ENCODE measurements at places on chromosomes 5 and 9.

GRCh38 chr9:135980926-135981630, 19.9 kb upstream of the UBAC1 start:
- DNase-seq: no peak

DNA sequence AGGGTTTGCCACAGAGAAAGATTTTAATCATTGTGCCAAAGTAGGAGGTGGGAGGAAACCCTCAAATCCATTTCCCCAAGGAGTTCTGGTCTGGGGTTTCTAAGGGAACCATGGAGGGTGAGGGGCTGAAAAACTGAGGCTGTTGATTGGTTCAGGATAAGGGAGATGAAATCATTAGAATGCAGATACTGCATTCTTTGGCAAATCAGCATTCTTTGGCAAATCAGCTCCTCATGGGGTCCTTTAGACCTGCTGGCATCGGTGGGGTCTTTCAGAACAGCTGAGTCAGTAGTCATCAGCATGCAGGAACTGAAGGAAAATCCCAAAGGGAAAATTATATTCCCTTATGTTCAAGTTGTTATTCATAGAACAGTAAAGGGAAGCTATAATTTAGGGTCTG, 585.5 kb downstream of the ISL1 start:
- no peak for DNase-seq

GRCh38 chr9:22157828-22158227, 148.7 kb upstream of the CDKN2B start:
- DNase-seq: no peak

DNA sequence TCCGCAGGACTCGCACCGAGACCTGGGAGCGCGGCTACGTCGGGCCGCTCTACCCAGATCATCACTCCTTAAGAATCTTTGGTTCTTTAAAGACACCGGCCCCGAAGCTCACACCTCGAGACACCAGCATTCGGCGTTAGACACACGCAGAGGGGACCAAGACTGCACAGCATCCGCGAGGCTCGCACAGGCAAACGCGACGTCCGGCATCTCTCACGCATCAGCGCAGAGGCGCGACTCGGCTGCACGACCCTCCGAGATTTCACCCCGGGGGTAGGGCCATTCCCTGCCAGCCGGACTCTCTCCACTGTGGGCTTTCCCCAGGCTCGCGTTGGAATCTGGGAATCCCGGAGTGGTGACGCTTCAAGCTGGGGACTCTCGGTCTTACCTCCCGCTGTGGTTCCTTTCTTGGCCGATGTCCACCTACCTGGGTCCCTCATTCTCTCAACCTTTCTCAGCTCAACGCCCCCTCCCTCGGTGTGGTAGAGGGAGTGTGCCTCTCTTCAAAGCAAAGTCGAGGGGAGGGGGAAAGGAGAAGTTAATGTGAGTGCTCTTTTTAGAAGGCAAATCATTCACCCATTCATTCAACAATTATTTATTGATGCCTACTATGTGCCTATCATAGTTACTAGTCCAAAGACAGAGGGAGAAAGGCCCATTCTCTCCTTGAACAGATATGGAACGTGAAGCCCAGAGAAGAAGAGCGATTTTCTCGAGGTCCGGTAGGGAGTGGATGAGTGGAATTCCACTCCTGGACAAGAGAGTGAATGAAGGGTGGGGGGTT, 1.3 kb upstream of the HAND1 start:
- no peak for DNase-seq

GRCh38 chr5:159056201-159056600, 43.5 kb downstream of the EBF1 start:
- no peak for DNase-seq

- no peak for DNase-seq
Measured at GRCh38 chr9:6354072-6354686, 26.0 kb downstream of the TPD52L3 start.

DNA sequence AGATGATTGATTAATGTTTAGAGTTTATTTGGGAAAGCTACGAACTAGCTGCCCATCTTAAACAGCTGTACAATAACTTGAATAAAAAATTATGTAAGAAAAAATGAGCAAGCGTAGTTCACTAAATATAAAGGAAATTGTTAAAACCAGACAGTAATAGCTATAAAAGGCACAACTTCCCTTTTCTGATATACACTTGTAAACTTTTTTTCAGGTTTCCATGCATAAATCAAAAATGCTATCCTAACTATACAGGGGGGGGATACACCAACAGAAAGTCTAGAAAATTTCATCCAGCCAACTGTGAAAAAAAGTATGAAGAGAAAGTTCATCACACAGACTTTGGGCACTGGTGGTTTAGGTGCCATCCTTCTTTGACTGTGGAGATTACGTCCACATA, 122.3 kb downstream of the NR3C1 start:
- no peak for DNase-seq

GRCh38 chr9:14127656-14128055, 186.3 kb downstream of the NFIB start:
- DNase-seq: no peak

DNA sequence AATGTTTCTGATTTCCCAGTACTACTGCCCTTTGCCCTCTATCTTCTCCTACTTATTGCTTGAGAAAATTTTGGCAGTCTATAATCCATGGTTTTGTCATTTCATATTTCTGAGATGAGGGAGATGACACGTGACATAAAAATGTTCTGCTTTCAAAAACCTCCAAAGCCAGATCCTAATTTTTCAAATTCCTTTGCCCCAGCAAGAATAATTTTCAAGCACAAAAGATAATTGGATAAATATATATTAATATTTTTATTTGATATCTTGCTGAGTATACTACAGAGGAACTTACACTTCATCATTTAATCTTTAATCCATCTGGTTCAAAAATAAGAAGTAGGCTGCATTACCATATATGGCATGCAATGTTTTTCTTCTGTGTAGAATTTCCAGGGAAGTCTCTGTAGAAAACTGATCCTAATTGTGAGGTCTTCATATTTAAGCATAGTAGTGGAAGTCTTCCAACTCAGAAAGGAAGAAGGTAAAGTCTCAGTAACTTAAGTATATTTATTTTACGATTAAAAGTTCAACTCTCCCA, 1738.8 kb downstream of the EFNA5 start:
- no peak for DNase-seq

DNA sequence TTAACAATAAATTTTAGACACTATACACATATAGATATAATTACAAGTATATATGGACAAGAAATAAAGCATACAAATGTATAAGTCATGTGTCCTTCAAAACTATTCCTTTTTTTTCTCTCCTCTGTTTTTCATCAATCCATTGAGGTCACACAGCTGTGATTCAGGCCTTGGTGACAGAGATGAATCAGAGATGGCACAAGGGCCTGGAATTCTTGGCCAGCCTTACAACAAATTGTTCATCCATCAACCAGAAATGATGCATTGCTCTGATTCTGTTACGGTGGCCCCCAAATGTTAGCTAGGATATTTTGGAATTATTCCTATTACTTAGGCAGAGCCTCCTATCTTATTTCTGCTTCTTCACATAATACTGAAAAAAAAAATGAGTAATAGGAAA, 108.7 kb upstream of the MPDZ start:
- DNase-seq: no peak

GRCh38 chr9:81893929-81894328, 34.3 kb upstream of the SPATA31D4 start:
- no peak for DNase-seq

DNA sequence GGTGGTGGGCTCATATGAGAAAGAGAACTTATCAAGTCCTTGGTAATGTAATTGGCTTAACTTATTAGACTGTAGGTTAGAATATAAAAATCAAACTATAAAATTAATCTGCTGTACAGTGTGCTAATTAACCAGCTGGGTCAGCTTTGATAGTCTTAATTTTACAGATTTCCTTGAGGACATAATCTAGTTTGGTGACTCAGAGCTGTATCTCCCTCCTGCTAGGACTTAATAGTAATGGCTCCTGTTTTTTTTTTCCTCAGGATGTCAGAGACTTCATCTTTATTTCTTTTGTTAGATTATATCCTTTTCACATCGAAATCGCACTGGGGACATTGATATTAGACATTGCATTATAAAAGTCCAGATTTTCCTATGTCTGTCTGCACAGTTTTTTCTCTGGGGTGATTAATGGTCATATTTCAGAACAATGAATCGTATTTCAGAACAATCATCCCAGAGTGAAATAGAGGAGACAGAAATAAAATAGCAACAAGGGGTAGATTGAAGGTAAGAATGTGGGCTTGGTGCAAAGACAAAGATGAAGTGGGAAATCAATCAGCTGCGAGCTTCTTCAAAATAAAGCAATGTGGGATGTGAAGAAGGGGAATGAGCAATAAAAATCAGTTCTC, 346.4 kb upstream of the RIOK2 start:
- DNase-seq: no peak

- DNase-seq: no peak
Measured at GRCh38 chr5:39670955-39671354, 246.2 kb upstream of the DAB2 start.

DNA sequence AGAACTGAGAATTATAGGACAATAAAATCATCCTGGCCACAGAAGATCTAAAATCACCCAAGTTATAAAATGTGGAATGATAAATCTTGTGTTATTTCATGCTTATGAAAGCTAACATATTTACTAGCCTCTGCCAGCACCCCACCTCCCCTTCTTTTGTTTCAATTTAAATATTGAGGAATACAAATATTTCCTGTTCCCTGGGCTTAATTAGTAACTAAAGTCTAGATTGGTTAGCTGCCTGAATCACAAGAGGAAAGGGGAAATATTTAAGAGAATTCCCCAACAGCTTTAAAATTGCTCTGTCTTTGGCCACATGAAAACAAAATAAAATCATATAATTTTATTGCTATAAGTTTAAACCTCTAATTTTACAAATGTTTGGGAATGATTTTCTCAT, 287.0 kb downstream of the PRELID2 start:
- no peak for DNase-seq

DNA sequence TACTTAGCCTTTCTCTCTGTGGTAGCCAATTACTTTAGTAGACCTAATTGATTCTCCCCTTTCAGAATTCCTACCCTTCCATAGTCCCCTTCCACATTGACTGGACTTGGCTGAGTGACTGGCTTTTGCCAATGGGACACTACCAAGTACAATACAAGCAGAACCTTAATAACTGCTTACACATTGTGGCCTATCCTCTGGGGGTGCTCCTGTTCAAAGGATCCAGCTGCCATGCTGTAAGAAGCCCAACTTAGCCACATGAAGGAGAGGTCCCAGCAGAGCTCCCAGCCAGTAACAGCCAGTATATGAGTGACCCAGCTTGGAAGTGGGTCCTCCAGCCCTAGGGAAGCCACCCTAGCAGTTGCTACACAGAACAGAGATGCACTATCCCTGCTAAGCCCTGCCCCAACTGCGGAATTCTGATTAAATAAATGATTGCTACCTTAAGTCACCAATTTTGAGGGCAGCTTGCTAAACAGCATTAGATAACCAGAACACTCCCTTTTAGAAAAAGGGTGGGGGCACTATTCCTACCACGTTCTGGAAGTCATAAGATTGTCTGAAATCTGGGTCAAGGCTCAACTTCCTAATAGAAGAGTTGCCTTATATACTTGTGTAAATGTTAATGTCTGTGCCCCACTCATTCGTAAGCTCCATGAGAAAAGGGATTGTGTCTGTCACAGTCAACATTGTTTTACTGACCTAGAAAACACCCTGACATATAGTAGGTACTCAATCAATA, 11.1 kb upstream of the APTX start:
- no peak for DNase-seq

GRCh38 chr5:54205453-54205852, 104.9 kb downstream of the ARL15 start:
- no peak for DNase-seq

- DNase-seq: no peak
Measured at GRCh38 chr9:75120686-75121085, 32.4 kb downstream of the OSTF1 start.

DNA sequence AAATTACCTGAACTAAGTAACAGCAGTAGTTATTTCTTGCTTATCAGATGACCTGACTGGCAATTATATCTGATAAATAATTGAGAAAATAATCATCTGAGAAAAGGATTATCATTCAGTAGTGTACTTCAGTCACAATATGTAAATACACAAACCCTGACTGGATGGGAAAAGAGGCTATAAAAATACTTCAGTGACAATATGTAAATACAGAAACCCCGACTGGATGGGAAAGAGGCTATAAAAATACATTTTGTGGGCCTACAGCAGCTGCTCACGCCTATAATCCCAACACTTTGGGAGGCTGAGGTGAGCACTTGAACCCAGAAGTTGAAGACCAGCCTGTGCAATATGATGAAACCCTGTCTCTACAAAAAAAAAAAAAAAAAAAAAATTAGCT, 11.1 kb downstream of the UBAP2 start:
- no peak for DNase-seq

- no peak for DNase-seq
Measured at GRCh38 chr5:56301069-56301468, 67.9 kb upstream of the ANKRD55 start.

GRCh38 chr9:20043461-20043860, 254.6 kb upstream of the SLC24A2 start:
- DNase-seq: no peak

DNA sequence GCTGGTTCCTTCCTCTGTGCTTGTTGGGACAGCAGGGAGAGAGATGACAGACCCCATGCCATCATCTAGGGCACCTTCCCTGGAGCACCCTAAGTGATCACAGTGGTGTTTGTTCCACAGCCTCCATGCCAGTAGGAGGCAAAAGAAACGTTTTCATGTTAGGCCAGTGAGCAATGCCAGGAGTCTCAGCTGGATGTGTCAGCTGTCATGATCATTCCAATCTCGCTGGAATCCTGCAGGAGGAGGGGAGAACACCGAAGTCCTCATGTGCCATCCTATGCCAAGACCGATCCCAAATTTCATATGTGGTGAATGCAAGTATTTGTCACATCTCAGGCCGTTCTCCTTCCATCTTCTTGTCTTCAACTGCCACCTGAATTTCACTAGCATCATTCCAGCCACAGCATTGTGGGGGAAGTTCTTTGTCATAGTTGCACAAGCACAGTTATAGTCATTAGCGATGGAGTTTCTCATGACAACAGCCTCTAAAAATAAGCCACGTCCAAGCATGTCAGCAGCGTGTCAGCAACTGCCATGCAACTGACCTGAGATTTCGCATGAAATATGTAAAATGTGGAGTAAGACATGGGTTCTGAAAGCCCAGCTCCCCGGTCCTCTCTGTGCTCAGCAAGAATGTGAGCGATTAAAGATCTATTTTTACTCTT, 97.2 kb upstream of the DNAH5 start:
- no peak for DNase-seq

DNA sequence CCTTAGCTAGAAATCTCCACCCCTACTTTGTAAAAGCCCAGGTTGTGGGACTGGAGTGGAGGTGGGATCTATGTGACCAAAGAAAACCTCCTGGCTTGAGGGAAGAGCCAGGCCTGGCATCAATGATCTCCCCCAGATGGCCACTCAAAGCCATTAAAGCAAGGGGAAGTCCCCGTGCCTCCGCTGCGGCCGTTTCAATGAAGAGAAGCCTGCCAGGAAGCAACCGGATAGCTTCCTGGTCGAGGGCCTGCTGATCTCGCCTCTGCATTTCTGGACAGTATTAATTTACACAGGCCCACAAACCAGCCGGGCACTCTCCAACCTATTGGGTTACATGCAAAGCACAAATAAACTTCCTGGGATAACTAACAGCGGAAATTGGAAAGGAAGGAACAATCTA, 160.5 kb upstream of the MSX2 start:
- DNase-seq: no peak

Measured in NCI-H2107 (cell line).